ENCODE measurements at places on chromosomes 7 and 10.

- DNase-seq, result no peak
Observed at GRCh38 chr7:138809346-138809745, 11.3 kb upstream of the ATP6V0A4 start.

DNA sequence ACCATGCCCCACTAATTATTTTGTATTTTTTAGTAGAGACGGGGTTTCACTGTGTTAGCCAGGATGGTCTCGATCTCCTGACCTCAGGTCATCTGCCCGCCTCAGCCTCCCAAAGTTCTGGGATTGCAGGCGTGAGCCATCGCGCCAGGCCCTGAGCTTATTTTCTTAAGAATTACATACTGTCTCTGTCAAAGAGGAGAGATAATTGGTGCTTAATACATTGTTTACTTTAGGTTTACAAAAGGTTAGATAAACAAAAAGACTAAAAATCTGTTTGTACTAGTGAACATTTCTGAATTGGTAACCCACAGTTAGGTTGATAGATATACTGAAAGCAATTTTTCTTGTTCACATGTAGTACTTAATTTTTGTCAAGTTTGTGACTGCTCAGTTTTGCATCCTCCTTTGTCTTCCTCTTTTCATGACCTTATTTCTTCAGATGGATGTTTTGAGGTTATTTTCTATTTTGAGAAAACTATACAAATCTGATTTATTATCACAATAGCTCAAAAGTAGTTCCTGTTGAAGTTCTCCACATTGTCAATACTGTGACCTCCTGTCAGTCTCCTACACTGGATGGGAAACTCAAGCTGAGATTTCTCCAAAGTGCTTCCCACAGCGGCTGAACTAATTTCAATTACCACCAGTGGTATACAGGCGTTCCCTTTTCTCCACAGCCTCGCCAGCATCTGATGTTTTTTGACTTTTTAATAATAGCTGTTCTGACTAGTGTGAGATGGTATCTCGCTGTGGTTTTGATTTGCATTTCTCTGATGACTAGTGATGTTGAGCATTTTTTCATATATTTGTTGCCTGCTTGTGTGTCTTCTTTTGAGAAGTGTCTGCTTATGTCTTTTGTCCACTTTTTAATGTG lies 22.5 kb downstream of the HHEX start:
- DNase-seq, result peak; percentile 75

DNA sequence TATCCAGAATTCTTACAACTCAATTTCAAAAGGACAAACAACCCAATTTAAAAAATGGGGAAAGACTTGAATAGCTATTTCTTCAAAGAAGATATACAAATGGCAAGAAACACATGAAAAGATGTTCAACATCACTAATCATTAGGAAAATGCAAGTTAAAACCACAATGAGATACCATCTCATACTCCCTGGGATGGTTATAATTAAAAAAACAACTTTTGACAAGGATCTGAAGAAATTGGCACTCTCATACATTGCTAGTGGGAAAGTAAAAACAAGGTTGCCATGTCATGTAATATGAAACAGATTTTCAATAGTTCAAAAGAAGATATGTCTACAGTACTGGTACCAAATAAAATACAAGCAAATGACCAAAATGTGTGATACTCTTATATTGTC lies 9.0 kb downstream of the OAT start:
- DNase-seq, result no peak

DNA sequence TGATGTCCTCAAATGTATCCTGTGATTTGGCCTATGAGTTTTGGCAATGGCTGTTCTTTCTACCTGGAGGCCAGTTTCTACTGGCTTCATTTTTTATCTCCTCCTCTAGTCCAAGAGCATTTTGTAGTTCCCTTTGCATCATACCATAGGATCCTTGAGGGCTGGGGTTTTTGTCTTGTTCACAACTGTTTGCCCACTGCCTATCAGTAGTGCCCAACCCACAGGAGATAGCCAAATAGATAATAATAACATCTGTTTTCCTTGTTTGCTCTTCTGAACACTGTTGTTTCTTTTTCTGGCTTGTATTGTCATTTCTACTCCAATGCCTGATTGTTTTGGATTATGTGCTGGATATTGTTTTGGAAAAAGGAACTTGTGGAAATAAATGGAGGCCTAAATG lies 3.4 kb downstream of the CDK1 start:
- no peak for DNase-seq

DNA sequence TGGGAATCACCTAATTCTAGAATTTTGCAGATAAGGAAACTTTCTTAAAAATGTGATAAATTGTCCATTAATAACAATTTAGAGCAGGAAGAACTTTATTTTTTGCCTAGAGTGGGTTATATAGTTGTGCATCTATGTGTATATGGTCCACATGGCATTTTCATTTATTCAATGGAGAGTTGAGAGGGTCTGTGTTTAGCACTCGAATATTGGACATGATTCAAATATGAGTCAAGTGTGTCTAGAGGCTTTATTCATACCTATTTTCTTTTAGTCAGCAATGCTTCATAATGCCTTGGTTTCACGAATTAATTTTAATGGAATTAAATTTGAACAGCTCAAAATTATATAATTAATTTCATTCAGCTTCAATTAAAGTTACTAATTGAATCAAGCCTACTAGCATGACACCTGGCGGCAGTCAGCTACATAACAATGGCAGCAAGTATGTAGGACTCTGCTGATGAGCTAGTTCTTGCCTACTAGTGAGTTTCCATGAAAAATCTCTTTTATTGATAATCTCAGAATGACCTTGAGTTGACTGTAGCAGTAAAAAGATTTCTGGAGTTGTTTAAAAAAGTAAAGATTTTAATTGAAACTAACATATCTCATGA lies 17.7 kb downstream of the MDFIC start:
- no peak for DNase-seq

DNA sequence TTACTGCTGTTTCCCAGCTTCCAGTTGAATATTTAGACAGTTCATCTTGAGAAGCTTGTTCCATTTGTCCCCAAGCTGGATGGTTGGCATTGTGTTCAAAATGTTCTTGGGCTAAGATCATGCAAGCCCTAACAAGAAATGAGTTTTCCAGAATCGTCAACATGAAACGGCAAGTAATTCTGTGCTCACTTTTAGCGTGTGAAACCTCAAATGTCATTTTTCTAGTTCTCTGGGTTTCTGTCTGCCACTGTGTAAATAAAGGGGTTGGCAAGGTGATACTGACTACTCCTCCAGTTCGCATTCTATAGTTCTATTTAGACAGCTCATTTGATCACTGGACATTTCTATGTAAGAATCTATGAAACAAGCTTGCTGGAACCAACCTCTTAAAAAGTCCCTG lies 194.0 kb downstream of the AHR start:
- DNase-seq, result no peak

- DNase-seq, result no peak
Observed at GRCh38 chr10:78467496-78468106, 433.9 kb downstream of the RPS24 start.

- no peak for DNase-seq
Observed at GRCh38 chr10:86070278-86070677, 296.3 kb downstream of the GRID1 start.

- DNase-seq, result no peak
Observed at GRCh38 chr7:65475734-65476319, 102.2 kb downstream of the ZNF92 start.

GRCh38 chr10:49143249-49143648 lies 9.4 kb upstream of the FAM170B start:
- no peak for DNase-seq

GRCh38 chr10:11440250-11441150 lies 170.9 kb downstream of the USP6NL start:
- peak; percentile 37 for DNase-seq

DNA sequence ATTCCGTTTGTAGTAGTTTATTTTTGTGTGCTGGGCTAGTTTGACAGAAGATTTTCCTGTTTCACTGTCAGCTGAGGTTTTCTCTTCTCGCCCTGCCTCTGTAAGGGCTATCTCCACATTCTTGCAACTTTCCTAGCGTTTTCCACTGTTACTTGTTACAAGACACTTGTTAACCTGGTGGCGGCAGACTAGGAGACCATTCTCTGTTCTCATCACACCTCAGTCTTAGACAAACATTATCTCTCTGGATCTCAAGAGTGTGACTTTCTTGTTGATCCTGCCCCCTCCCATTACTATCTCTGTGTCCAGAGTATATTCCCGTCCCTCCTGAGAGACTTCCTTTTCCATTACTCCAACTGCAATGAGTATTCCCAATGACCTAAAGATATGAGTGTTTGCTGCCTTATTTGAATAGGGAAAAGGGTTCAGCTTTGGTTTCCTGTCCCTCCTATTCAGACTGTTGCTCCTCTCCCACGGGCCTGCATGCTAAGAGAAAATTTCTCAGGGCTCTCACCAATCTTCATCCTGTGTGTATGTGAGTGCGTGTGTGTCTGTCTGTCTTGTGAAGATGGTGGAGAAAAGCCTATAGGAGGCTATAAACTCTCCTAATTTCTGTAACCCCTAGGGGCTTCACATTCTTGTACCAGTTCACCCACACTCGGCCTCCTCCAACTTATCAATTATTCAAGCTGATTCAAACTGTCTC lies 722.4 kb upstream of the POT1 start:
- no peak for DNase-seq

- DNase-seq, result no peak
Observed at GRCh38 chr7:140263277-140263676, 86.5 kb upstream of the KDM7A start.

DNA sequence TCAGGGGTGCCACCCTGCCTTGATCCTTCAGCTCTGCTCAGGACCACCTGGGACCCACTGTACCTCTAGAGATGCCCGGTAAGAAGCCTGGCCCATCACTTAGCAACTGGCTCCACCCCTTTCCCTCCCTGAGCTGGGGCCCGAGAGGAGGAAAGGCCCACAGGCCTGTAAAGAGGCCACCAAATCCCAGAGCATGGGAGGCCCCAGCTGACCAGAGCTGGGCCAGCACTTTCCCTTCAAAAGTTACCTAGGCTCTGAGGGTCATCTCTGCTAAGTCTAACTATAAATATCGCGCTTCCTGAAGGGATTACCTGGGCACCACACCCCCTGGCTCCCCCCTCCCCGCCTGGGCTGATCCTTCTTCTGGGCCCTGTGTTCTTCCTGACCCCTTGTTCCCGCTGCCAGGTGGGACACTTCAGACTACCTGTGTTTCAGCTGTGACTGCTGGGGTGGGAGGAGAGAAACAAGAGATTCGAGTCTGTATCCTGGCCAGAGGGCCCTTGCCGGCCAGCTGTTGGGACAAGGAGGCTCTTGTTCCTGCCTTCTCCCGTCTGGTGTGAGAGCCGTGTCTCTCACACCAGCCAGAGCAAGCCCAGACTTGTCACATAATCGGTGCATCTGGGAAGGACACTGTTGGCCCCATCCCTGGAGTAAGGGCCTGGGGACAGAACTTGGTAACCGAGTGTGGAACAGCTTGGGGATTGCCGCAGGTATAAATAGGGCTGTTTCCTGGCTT lies 22.8 kb upstream of the ANKRD2 start:
- peak; percentile 56 for DNase-seq

DNA sequence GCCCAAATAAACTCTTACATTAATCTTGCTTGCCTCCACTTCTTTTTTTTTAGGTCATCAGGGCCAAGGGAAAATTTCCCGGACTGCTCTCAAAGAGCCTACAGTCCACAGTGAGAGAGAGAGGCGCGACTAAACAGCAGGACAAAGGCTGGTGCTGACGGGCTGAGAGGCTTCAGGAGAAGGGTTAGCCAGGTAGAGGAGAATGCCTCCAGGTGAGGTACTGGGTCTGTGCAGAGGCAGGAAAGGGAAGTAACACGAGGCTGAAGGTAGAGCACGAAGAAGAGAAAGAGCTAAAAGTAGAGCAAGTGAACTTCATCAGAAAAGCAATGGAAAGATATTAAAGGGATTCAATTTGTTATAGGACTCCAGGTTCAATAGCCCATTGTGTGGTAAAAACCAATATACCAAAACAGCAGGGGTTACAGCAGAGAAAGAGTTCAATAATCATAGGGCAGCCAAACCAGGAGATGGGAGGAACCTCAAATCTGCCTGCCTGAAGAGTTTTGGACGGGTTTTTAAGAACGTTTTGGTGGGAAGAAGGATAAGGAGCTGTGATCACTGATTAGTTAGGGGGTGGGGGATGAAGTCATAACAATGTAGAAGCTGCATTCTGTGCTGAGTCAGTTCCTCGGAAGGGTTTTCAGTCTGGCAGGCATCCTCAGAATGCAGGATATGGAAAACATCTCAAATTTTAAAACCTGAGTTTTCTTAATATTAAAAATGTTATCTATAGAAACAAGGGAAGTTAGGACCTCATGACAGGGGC lies 171.5 kb downstream of the AKR1D1 start:
- DNase-seq, result no peak

DNA sequence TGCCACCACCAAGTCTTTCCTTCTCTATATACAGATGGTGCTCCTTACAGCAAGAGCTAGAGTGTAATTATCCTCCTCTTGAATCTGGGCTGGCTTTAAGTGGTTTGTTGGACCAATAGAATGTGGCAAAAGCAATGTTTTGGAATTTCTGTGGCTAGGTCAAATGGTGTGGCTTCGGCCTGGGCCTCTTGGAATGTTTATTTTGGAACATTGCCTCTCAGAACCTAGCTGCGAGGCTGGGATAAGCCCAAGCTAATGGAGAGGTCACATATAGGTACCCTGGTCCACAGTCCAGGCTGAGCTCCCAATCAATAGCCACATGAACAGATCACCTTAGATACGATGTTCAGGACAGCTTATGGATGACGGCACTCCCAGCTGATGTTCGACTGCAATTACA lies 556.7 kb downstream of the TYW1 start:
- DNase-seq, result no peak

DNA sequence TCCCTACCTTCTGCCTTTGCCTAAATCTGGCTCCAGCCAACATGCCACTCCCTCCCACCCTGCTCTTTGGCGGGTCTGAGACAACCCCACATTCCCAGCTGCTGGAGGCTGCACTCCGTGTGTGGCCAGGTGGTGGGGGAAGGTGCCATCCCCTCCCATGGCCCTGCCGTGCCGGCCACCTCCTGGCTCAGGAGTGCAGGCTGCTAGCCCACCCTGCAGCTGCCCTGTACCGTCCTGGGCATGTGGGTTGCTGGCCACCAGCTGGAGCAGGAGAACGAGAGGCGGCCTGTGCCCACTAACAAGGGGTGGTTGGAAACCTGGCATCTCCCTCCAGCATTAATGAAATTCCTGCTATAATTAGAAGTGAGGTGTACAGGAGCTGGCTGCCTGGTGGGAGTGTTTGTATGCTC lies 97.6 kb downstream of the ZMIZ1 start:
- no peak for DNase-seq

- DNase-seq, result no peak
Observed at GRCh38 chr10:3057946-3058345, 9.4 kb upstream of the PFKP start.

GRCh38 chr10:13924040-13924725 lies 337.4 kb downstream of the PRPF18 start:
- no peak for DNase-seq

Measured in NCI-H1417 (cell line).